ENCODE measurements at places on chromosomes 7 and 10.

GRCh38 chr7:64541438-64542359 is 21.2 kb downstream of the ZNF680 start:
- no peak for DNase-seq

GRCh38 chr10:21347043-21347784 is 178.3 kb downstream of the SKIDA1 start:
- DNase-seq, result no peak

GRCh38 chr10:69492746-69493462 is 41.6 kb downstream of the TSPAN15 start:
- DNase-seq, result no peak

DNA sequence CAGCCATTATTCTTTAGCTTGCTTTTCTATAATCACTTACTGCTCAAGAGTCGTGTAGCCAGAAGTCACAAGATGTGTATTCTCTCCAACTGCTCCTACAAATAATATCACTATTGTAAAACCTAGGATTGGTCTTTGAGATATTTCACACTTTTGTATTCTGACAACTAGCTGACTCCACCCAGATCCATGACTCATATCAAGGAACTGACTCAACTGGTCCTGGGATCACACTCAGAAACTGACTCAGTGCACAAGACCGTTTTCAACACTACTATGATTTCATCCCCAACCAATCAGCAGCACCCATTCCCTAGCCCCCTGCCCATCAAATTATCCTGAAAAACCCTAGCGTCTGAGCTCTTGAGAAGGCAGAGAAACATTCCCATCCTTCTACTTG is 56.5 kb upstream of the ORC5 start:
- no peak for DNase-seq

DNA sequence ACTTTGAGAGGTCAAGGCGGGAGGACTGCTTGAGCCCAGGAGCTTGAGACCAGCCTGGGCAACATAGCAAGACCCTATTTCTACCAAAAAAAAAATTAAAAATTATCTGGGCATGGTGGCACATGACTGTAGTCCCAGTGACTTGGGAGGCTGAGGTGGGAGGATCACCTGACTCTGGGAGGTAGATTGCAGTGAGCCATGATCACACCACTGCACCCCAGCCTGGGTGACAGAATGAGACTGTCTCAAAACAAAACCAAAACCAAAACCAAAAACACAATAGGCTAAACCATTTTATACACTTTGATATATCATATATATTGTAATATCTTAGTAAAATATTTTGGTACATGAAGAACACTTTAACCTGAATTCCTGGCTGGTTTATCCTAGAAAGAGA is 101.6 kb downstream of the RAPGEF5 start:
- no peak for DNase-seq

- no peak for DNase-seq
Measured at GRCh38 chr7:51344406-51345138, 28.0 kb upstream of the COBL start.

DNA sequence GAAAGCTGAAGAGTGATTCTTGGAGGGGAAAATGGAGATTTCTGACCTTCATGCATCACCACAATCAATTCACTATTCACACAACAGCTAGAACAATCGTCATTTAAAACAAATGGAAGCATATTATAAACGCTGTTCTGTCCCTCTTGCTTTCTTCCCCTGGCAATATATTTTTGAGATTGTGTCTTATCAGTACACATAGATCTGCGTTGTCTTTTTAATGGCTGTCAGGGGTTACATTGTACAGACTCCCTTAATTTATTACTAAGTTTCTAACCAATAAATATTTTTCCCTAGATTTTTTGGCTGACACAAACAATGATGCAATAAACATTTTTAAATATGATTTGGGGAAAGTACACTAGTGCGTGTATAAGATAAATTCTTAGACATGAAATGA is 1115.7 kb upstream of the C7orf33 start:
- no peak for DNase-seq

DNA sequence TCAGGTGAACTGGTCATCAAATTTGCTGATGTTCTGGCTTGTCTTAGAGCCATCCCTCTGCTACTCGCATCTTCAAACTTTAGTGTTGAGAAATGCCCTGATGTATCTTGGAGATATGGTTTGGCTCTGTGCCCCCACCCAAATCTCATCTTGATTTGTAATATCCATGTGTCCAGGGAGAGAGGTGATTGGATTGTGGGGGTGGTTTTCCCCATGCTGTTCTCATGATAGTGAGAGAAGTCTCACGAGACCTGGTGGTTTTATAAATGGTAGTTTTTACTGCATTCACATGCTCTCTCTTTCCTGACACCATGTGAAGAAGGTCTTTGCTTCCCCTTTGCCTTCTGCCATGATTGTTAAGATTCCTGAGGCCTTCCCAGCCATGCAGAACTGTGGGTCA is 74.0 kb upstream of the AFAP1L2 start:
- no peak for DNase-seq

GRCh38 chr7:100080907-100081534 is 502 bp downstream of the ZNF3 start:
- no peak for DNase-seq

DNA sequence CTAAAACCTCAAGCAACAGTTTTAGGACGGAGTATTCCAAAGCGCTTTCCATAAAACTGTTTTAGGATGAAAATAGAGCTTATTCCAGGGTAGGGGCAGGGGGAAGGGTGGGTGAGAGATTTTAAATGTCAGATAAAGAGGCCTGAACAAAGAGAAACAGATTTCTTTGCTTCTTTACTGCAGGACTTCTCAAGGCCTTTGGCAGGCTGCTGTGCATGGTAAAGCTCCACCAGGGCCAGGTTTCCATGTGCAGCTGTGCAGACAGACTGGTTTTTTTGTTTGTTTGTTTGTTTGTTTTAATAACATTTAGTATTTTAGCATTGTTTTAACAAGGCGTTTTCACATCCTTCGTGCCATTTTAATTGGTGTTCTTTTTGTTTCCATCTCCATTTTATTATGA is 26.3 kb downstream of the HECW1 start:
- DNase-seq, result no peak

- DNase-seq, result no peak
Measured at GRCh38 chr10:103692436-103692951, 162.9 kb downstream of the SH3PXD2A start.

GRCh38 chr7:87328281-87328680 is 17.2 kb upstream of the CROT start:
- no peak for DNase-seq

DNA sequence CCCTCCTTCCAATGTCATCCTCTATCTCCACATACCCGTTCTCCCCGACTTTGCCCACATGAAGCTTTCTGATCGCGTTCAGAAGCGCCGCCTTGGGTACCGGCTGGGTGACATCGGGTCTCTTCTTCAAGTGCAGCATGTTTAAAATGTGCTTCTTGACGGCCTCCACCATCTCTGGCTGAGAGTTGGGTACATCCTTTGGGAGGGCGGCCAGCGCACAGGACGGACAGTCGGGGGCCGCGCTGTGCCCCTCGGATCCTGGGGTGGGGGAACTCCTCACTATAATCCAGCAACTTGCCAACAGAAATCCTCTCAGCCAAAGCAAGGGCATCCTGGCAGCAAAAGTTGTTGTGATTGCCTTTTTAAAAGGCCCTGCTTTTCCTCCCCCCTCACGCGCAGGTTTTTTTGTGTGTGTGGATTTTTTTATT is 2.8 kb downstream of the INHBA start:
- DNase-seq, result no peak

DNA sequence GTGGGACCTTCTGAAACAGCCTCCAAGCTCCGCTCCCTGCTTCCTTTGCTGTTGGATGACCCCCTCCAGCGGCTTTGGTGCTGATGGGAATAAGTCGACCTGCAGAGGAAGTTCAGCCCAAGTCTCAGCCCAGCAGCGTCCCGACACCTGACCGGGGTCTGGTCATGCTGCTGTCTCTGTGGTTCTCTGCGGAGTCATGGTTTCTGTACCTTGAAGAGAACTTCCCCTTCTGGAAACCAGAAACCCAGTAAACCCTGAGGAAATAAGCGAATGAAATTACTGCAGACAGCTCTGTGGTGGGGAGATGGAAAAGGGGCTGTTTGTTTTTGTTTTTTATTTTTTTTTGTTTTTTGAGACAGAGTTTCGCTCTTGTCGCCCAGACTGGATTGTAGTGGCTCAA is 18.3 kb upstream of the ZNF12 start:
- no peak for DNase-seq

GRCh38 chr7:103794424-103794823 is 195.0 kb downstream of the RELN start:
- DNase-seq, result no peak

DNA sequence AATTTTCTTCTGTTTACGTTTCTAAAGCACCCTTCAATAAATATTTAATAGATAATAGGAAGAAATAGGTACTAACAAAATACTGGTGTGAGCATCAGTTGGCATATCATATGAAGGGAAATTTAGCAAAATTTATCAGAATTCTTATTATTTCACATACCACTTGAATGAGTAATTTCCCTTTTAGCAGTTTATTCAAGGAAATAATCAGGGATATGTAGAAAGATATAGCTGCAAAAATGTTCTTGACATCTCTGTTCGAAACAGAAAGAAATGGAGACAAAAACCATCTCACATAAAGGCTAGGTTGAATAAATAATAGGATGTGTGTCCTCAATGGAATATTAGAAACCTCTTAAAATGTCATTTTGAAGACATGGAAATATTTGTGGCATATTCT is 35.8 kb upstream of the PIP4K2A start:
- DNase-seq, result no peak

- no peak for DNase-seq
Measured at GRCh38 chr10:96919785-96920430, 87.8 kb downstream of the LCOR start.

GRCh38 chr10:60910543-60910942 is 33.4 kb downstream of the RHOBTB1 start:
- no peak for DNase-seq

DNA sequence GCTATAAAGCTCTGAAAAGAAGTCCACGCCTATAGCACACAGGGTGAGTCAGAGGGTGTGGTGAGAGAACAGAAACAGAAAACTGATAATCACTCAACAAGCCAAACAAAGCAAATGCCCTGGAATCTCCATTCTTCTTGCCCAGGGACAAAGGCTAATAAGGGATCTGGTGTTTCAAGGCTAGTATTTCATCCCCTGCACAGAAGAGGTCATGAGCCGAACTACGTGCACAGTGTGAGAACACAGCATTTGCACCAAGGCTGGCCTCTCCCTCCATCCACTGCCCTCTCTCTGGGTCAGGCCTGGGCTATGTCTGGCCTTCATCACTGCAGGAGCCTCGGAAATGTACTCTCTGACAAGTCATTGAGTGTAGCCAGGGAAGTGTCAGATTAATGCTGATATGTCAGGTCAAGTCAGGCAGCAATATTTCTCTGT is 42.7 kb downstream of the PRR15 start:
- DNase-seq, result no peak

- DNase-seq, result no peak
Measured at GRCh38 chr7:156639426-156640256, 933 bp upstream of the RNF32 start.

DNA sequence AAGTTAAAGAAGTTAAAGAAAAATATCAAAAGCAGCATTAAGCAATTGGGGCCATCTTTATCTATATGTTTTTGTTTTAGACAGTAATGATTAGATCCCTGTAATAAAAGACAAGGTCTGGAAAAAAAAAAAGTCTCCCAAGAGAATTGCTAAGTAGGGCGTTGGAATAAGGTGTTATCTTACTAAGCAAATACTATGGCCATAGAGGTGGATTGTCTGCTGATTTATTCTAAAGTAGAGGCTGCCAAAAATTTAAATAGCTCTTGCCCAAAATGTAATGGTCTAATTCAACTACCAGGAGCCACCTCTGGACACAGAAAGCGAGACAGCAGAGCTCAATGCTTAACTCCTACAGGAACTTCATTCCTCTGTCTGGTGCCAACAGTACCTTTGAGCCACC is 71.6 kb downstream of the HERPUD2 start:
- DNase-seq, result no peak

DNA sequence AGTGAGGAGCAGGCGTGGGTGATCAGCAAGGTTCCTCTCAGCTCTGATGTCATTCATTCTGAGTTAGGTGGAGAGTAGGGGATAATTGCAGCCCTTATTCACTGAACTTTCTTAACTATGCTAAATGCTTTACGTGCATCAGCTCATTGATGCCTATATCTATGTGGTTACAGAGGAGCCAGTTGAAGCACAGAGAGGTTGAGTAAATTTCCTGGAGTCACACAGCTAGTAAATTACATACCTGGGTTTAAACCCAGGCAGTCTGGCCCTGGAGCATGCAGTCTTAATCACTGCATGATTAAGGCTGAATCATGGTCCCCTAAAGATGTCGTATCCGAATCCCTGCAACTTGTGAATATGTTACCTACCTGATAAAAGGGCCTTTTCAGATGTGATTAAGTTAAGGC is 99.6 kb downstream of the GRK5 start:
- DNase-seq, result no peak

GRCh38 chr10:105950410-105950809 is 1214.1 kb downstream of the SORCS1 start:
- no peak for DNase-seq

GRCh38 chr7:140983802-140984201 is 30.9 kb downstream of the MRPS33 start:
- DNase-seq, result no peak

DNA sequence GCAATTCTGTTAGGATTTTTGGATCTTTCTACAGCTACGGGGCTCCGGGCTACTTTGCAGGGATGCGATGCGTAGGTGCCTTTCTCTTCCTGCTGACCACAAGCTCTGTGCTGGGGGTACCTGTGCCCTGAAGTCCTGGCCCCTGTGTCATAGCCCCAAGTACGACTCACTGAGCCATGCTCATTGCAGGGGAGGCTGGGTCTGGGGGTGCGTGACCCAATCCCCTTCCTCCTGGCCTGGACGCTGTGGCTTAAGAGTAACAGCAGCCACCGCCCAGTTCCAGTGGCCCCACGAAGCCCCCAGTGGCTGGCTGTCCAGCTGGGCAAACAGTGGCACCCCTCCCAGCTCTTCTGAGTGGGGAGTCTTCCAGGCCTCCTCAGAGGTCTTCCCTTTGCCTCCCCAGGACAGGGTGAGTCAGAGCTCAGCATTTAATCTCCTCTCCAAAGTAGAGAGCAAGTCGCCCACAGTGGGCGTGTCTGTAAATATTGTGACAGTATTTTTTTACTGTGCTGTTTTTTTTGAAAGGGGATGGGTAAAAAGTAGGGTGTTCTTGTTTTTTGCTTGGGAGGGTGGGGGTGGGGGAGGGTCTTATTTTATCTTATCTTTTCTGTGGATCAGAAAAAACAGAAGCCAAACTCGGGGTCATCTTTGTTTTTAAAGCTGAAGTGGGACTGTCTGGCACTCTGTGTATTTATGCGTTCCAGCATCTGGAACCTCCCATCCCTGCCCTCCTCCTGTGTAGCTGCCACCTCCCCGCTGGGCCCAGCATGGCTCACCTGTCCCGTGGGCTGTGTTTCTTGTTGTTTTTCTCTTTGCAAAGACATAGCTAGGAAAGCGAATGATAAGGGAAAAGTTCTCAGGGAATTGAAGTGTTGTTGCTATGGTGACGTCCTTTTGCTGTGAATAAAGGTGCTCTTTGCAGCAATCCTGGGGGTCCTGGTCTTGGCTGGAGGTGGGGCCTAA is 8.2 kb downstream of the LFNG start:
- DNase-seq, result no peak

GRCh38 chr7:105978035-105978434 is 15.0 kb downstream of the CDHR3 start:
- DNase-seq, result no peak

GRCh38 chr10:68166871-68167585 is 57.7 kb downstream of the MYPN start:
- DNase-seq, result no peak

- no peak for DNase-seq
Measured at GRCh38 chr10:76723844-76724243, 913.8 kb downstream of the KCNMA1 start.
